GM04504 (cell line): ENCODE measurements at places on chromosomes 12 and 14.

GRCh38 chr12:121579981-121580868, 598 bp downstream of the KDM2B start:
- DNase-seq: no peak

GRCh38 chr14:57833323-57833722, 32.6 kb downstream of the SLC35F4 start:
- DNase-seq: peak; percentile 94

- peak; percentile 9 for DNase-seq
Observed at GRCh38 chr12:62977418-62977817, 42.5 kb upstream of the PPM1H start.

- peak; percentile 5 for DNase-seq
Observed at GRCh38 chr14:95935228-95935822, 58.7 kb downstream of the TUNAR start.

GRCh38 chr14:94481468-94482131, 5.6 kb upstream of the SERPINA9 start:
- no peak for DNase-seq

DNA sequence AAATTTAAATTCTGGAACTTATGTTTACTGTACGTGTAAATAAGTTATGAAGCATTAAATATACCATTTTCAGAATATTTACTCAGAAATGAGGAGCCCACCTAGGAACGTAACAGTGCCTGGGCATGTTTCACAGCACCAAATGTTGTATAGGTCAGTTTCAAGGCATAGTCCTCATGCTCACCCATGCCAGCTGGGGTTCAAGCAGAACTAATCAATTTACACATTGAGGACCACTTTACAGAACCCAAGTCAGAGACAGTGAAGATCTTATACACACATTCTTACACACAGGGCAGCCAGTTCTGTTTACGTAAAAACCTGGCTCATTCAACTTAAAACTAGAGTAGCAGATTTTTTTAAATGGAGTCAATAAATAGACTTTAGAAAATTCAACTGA, 2.0 kb downstream of the KICS2 start:
- no peak for DNase-seq

DNA sequence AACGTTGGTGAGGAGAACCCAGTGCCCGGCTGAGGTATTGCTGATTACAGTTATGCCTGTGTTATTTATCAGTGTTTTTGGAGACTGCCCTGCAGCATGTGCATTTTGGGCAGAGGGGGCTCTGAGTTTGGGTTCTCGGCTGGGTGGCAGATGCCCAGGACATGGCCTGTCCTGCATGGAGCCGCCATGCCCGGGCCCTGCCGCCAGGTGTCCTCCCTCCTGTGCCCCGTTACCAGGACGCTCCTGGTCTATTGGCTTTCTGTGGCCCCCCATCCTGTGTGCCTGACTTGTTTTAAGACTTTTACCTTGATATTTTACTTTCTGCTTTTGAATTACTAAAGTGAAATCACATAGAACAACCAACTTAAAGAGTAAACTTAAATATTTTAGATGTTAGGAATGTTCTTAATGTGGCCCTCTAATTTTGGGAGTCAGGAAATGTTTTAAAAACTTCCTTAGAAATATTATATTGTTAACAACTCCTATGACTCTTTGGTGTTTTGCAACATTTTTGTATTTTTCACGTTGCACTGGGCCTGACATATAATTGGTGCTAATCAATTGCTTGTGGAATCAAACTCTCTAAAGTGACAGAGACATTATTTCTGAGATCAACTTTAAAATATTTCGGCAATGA, 51.8 kb downstream of the PRIMA1 start:
- no peak for DNase-seq

- DNase-seq: peak; percentile 97
Observed at GRCh38 chr14:51395361-51395849, 155.4 kb downstream of the TMX1 start.

- no peak for DNase-seq
Observed at GRCh38 chr12:69247268-69248018, 8.1 kb downstream of the CPSF6 start.

- no peak for DNase-seq
Observed at GRCh38 chr14:64815257-64815656, 64.5 kb downstream of the SPTB start.

DNA sequence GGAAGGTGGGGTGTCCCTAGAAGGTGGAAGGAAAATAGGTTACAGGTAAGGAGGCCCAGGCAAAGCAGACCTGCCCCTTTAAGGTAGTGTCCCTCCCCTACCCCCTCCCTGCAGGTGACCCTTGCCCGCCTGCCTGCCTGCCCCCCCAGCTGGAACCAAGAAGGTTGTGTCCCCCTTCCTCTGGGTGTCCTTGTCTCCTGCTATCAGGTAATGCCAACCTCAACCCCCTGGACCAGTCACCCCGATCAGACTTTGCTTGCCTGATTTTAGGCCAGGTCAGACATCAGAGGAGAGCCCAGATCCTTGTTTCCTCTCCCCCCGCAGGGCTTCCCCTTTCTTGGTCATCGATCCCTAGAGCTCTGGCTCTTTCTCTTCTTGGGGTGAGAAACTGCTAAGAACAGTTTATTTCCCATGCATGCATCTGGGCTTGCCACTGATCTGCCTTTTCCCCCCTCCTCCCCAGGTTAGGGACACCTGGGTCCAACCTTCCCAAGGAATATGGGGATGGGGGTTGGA, at the start of gene SLC39A5:
SLC39A5 (plus strand) TSS at position 136 of the 516 bp plus-strand sequence. CDS start 1,224 bp downstream, outside the sequence.
- DNase-seq: no peak

GRCh38 chr14:53710615-53711014, 246.0 kb downstream of the BMP4 start:
- DNase-seq: no peak

- no peak for DNase-seq
Observed at GRCh38 chr12:124730455-124730932, 133.2 kb downstream of the SCARB1 start.

GRCh38 chr12:112239020-112239419, 113.7 kb downstream of the TRAFD1 start:
- DNase-seq: no peak

GRCh38 chr12:19792028-19792427, 352.7 kb downstream of the AEBP2 start:
- DNase-seq: no peak

DNA sequence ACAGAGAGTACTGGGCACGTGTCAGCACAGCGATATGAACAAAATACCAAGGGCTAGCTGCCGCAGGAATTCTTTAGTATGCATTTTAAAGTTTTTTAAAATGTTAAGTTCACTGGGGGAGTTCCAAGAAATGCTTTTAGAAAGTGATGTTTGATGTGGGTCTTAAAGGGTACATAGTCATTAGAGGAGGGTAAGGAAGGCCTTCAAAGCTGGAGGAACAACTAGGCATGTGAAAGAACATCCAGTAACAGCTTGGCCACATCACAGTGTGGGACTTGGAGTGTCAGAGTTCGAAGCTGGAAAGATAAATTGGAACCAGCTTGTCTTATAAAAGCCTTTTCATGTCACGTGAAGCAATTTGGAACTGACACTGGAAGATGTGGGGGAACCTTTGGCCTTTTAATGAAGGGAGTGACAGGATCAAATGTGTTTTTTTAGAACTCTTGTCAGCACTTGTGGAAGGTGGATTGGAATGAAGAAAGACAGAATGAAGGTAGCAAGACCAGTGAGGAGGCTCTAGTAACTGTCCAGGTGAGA, 57.7 kb downstream of the WDR20 start:
- no peak for DNase-seq

GRCh38 chr14:94663965-94664704, 51.9 kb downstream of the SERPINA3 start:
- no peak for DNase-seq

GRCh38 chr14:79708426-79709388, 502.6 kb downstream of the DIO2 start:
- DNase-seq: no peak

GRCh38 chr14:35503646-35504045, 30.3 kb upstream of the INSM2 start:
- no peak for DNase-seq

GRCh38 chr12:27359578-27360340, 27.1 kb downstream of the BMAL2 start:
- no peak for DNase-seq

DNA sequence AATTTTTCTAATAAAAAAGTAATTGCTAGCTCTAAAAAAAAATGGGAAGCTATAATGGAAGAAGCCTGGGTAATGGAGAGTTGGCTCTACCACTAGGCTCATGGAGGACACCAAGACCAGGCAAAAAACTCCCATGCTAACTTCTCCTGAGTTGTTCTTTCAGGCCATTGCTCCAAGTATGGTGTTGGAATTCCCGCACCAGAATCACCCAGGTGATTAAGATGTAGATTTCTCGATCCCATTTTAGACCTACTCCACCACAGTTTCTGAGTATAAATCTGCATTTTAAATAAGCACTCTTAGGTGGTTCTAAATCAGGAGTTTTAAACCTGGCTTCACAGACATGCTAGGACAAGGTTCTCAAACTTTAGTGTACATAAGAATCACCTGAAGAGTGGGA, 221.0 kb downstream of the EMP1 start:
- DNase-seq: no peak

DNA sequence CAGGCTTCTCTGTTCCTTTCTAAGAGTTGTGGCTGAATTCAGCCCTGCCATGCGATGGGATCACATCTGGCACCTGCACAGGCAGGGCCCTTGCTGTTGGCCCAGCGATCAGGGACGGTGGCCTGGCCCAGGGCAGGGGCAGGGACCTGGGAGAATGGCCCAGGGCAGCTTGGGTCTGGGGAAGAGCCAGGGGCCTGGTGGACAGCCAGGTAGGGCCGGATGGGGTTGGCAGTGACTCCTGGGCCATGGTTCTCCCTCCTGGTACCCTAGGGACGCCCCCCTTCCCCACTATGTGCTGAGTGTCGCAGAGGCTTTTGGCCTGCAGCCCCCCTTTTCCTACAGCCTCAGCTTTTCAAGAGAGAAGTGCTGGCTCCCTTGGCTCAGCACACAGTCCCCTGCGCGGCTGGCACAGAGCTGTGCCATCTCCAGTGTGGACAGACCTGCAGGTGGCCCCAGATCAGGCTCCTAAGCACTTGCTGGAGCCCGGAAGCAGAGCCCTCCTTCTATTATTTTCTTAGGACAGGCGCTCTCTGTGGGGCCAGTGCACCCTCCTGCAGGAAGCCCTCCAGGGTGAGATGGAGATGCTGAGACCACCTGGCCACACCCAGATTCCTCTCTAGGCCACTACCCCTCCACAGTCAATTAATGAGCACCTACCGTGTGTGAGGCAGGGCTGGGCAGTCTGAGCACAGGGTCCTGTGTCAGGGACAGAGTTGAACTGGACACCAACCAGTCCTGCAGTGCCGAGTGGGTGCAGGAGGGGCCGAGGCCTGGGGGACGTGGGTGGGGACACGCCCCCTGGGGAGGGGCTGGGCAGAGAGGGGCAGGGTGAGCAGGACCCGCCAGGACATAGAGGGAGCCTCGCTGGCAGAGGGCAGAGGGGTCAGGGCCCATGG, 267.6 kb downstream of the ADGRD1 start:
- no peak for DNase-seq

DNA sequence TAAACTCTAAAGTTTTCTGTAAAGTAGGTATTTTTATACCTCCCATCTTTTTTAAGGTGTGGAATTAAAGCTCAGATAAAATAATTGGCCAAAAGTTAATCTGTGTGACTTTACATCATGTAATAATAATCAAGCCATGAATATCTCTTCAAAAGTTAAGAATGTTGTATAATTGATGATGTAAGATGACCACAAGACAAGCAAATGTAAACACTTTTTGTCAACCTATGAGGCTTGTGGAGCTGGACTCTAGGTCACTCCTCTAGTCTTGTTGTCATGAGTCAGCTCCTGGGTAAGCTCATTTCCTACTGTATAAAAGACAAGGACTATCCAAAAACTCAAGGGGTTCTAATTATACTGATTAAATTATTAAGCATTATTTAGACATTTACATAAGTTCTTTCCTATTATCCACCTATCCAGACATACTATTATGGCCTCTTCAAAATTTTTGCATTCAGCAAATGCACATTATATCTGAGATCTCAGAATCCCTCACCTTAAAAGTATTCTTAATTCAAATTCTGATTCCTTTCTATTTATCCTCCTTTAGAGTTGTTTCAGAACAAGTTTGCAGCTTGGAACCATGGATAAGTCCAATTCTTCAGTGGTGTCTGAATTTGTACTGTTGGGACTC, at the start of gene OR4K5:
OR4K5 (plus strand) TSS at position 587 of the 637 bp plus-strand sequence; CDS start at position 587, 0 bp downstream.
- no peak for DNase-seq

DNA sequence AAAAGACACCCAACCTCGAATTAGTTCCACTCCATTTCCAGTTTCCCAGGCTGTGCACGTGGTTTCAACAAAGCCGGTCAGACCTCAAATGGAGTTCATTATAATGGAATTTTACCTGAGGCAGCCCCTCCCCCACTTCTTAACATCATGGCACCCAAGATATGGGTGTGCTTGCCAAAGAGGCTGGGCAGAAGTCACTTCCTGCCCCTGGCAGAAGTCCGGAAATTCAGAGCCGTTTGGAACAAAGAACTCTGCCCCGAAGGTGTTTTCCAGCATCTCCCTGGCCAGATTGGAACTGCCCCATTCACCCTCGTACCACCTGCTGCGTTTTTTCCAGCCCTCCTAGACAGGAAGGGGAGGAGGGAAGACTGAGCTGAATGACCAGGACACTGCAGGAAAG, 8.2 kb downstream of the VDR start:
- DNase-seq: no peak

- peak; percentile 67 for DNase-seq
Observed at GRCh38 chr14:104972301-104973134, 5.7 kb downstream of the AHNAK2 start.

- no peak for DNase-seq
Observed at GRCh38 chr12:60752589-60752988, 1156.8 kb downstream of the SLC16A7 start.

- no peak for DNase-seq
Observed at GRCh38 chr12:50073206-50073605, 11.9 kb upstream of the SMARCD1 start.

GRCh38 chr12:84497819-84498218, 414.8 kb downstream of the SLC6A15 start:
- no peak for DNase-seq

DNA sequence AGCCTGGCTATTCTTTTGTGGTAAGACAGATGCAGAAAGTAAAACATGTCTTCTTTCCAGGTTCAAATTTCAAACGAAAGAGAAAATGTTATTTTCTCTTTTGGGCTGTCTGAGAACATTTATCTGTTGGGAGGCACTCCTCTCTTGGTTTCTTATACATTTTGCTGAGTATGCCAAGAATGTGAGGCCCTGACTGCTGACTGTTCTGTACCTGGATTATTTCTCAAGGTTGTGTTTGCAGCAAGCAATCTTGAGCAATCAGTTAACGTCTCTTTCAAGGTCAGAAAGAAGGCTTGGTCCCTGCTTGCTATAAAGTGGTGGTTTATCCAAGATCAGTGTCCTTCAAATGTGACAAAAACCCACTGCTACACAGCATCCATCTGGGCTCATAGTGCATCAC, 9.8 kb downstream of the SSTR1 start:
- no peak for DNase-seq
